ENCODE measurements at places on chromosomes 2 and 18.

DNA sequence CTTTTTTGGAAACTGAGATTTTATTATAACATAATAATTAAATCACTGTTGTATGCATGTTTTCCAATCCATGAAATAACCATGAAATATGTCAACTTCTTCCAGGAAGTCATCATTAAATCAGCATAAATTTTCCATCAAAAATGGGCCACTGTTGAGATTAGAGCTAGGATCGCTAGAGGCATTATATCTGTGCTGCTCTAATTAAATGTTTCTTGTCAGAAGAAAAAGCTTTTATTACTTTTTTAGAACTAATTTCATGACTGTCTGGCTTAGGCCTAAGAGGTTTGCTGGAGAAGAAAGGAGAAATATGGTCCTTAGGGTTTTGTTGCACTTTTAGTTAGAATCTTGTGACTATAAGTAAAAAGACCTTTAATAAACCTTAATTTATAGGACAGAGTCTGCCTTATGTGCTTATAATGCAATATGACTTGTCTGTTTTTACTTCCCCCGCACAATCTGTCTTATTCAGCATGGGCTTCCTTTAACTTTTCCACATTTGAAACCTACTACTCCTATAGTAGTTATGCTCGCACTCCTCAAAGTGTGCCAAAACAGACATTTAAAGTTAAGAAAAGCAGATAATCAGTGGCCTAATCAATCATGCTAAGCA is 363.4 kb upstream of the GCFC2 start:
- no peak for DNase-seq

GRCh38 chr18:70329071-70329470 is 40.2 kb downstream of the SOCS6 start:
- no peak for DNase-seq

DNA sequence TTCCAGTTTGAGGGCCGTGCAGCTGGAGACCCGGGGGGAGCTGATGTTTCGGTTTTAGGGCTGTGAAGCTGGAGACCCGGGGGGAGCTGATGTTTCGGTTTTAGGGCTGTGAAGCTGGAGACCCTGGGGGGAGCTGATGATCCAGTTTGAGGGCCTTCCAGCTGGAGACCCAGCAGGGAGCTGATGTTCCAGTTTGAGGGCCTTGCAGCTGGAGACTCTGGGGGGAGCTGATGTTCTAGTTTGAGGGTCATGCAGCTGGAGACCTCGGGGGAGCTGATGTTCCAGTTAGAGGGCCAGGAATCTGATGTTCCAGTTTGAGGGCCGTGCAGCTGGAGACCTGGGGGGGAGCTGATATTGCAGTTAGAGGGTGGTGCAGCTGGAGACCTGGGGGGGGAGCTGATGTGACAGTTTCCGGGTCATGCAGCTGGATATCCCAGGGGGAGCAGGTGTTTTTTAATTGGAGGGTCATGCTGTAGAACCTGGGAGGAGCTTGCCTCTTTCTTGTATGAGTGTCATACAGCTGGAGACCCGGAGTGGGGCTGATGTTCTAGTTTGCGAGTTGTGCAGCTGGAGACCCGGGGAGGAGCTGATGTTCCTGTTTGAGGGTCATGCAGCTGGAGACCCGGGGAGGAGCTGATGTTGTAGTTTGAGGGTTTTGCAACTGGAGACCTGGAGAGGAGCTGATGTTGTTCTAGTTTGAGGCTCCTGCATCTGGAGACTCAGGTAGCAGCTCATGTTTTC is 153.2 kb downstream of the RTP5 start:
- no peak for DNase-seq

- DNase-seq: no peak
These were observed 499.6 kb upstream of the HS6ST1 start for GRCh38 chr2:128818248-128818647.

GRCh38 chr2:238106339-238106697 is 6.2 kb downstream of the ESPNL start:
- DNase-seq: no peak

DNA sequence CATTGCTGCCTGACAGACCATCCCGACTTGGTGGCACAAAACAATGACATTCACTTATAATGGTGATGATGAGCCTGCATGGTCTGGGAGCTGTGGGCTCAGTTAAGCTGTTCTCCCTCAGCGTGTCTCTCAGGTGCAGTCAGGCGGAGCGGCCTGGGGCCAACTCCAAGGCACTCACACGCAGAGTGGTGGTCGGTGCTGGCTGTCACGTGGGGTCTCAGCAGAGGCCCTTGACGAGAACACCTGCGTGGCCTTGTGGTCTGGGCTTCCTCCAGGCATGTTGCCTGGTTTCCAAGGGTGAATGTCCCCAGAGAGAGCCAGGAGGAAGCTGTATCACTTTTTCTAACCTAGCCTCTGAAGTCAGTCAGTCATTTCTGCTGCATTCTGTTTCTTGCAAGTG is 29.8 kb downstream of the ARMC9 start:
- DNase-seq: no peak

DNA sequence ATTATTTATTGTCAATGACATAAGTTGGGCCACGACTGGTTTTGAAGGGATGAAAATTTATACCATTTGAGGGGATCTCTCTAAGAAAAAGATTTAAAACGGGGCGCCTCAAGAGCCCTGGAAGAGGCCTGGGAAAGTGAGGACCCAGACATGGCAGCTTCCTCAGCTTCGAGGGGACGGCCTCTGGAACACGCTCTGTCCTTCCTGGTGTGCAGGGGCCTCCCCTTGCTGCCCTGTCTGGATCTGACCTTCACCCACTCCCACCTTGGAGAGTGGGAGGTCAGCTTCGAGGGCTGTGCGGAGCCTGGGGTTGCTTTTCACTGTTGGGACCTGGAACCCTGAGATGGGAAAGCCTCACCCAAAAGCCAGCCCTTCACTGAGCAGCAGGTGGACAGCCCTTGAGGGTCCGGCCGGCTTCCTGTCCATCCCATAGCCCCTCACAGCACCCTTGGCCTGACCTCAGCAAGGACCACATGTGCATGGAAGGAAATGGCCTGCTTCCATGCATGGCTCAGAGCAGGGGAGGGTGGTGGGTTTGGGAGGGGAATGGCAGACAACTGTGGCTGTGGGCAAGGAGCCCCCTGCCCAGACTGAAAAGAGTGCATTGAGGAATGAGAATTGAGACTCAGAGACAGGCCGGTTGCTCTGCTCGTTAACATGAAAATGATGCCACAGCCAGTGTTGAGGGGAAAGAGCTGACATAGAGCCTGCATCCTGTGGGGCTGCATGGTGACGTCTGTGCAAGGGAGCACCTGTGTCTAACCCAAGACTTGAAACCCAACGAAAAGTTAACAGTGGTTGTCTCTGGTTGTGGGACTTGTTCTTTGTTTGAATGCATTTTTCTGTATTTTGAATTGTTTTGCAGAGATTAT is 16.3 kb downstream of the FBLN7 start:
- DNase-seq: no peak

- no peak for DNase-seq
These were observed 43.8 kb upstream of the SERTAD2 start for GRCh38 chr2:64697297-64698176.

DNA sequence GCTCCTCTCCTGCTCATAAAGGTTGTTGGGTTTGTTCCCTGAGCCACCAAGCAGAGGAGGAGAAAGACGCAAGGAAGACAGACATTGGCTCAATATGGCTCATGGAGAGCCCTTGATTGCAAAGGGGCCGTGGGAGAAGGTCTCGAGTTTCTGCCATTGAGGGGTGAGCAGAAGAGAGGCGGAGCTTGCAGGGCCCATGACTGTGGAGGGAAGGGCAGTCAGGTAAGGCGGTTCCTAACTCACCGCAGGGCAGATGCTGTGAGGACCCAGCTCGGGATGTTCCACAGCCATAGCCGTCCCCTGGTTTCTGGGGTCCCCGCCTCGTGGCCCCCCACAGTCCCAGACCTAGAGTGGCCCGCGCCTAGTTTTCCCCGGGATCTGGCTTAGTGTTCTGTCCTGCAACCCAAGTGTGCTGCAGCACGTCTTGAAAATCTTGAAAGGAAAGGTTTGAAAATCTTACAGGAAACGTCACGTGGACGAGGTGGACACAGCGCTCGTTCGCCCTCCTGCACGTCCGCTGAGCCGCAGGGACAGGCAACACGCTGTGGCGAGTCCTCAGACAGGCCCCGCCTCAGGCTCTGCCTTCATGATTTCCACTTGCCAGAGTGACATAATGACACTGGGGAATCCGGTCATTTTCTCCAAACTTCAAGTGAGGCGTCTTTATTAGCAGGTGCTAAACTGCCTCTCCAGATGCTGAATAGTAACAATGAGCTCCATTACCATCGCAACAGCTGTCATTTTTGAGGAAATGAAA is 105.5 kb upstream of the HDAC4 start:
- DNase-seq: no peak

DNA sequence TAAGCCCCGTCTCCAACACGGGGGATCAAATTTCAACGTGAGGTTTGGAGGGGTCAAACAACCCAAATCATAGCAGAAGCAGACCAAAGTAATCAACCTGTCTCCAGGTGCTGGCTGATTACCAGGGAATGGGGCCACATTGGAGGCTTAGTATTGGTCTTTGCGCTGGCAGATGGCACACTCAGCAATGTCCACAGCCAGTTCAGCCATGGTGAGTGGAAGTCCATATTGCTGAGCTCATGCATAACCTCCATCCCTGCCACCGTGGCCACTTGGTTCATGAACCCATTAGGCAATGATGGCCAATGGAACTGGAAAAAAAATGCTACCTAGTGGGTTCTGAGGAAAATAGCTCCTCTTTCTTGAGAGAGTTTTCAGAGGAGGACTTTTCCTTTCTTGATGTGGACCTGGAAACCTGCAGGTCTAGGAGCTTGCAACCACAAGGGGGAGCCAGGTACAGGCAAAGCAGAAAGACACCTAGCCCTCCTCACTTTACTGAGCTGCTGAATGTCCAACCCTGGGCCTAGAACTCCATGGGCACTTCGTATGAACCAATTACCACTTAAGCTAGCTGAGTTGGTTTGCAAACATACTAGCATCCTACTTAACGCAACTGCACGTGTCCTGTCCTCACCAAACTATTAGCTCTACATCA is 128.0 kb upstream of the GYPC start:
- no peak for DNase-seq

- DNase-seq: no peak
These were observed 45.2 kb downstream of the PCBP1 start for GRCh38 chr2:70132244-70133126.

DNA sequence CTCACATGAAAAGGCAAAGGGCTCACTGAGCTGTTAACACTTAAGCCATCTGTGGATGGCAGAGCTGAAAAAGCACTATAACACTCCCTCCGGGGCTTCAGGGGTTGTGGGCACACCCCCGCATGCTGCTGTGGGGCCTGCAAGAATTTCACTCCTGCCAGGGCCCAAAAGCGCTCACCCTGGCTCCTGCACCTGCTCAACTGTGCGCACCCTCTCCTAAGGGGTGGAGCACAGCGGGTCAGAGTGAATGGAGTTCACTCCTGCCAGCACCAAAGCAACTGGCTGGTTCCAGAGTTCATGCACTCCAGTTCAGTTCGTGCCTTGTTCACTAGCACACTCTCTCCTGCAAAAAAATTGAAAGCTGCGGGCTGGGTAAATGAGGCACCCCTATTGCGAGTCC is 814.2 kb upstream of the SLC39A10 start:
- no peak for DNase-seq

GRCh38 chr2:128324897-128325410 is 6.3 kb upstream of the HS6ST1 start:
- no peak for DNase-seq

DNA sequence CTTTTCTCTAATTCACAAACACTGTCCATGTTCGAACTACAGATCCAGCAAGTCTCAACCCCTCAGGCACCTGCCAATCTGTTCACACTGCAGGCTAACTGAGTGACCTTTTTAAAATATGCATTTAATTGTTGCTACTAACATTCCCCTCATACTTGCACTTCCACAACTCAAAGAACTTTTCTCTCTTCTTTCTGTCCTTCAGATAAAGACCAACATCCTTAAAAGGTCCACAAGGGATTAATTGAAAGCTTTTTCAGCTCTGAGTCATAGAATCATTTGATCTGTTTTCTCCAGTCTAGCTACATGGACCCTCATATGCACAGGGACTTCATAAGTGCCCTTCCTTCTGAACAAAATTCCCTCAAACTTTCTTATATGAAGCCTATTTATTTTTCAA is 1321.2 kb downstream of the DPP10 start:
- no peak for DNase-seq

GRCh38 chr2:122800781-122801180 is 1045.3 kb downstream of the TSN start:
- no peak for DNase-seq

- no peak for DNase-seq
These were observed 1.9 kb upstream of the GALNT14 start for GRCh38 chr2:31140151-31140550.

- DNase-seq: no peak
These were observed 22.7 kb upstream of the CASP8 start for GRCh38 chr2:201237486-201238123.

DNA sequence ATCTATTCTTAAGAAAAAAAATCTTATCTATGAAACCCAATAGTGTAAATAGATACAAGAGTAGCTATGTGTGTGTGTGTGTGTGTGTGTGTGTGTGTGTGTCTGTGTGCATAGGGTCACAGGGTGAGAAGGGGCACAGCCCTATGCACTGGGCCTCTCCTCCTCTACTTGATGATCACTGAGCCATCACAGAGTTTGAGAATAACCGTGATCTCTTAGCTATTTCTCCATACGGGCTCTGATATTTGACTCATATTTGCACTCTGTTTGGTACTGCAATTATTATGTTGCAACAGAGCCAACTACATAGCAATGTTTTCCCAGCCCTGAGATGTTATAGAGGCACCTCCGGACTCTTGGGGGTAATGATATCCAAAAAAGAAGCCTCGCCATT is 28.8 kb upstream of the SLC40A1 start:
- no peak for DNase-seq

Measured in mesothelial cell of epicardium (in vitro differentiated cells).